ENCODE measurements at places on chromosomes 3 and 15.

GRCh38 chr3:22729212-22729611, 473.9 kb upstream of the UBE2E2 start:
- DNase-seq: no peak

GRCh38 chr3:54954022-54954421, 26.2 kb upstream of the LRTM1 start:
- DNase-seq: no peak

DNA sequence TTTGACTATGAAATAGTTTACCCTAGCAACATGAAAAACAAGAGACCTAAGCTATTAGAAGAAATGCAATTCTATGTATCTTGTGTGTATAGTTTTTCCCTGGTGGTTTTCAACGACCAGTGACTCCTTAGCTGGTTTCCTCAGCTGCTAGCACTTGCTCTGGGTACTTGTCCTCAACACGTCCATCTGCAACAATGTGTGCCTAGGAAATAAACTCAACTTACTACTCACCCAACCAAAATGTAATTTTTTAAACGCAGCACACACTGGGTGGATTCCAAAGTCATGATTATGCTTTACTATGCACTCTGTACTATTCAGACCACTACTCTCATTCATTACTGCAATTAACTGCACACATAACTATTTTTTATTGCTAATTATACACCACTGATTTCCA, 31.0 kb downstream of the CPA3 start:
- no peak for DNase-seq

DNA sequence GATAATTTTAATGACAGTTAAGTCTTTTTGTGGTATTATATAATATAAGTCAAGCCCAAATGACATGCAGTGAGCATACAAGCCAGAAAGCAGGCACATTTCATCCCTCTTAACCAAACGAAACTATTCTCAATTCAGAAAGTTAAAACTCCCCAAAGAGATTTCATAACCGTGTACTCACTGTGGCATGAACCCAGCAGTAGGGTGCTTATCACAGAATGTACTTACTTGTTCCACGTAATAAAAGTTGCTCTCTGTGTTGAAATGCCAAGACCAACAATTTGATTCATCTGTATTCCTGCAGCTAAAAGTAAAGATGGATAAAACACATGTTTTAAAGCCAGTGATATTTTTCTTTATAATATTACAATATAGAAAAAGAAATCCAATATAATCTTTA, 12.1 kb downstream of the GK5 start:
- no peak for DNase-seq

DNA sequence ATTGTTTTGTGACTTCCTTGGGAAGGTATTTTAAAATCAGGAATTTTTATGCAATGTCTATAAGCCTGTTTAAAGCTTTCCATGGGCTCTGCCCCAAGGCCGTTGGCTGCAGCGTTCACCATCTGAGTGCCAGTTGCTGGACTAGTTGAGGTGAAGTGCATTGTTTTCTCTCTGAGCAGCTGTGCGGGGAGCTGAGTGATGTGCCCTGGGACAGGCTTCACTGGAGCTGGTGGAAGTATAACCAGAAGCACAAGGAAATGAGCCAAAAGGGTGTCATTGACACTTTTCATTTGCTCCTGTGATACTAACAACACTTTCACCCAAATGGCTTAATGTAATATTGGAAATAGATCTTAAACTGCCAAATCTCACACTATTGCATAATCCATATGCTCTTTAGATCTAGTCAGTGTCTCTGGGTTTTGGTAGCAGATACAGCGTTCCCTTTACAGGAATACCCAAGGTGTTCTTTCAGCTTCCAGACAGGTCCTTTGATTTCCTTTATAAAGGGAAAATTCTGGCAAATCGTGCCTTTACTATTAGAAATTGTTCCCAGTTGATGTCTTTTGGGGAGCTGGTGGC, 29.2 kb downstream of the APH1B start:
- DNase-seq: no peak
